Activated naive CD8-positive, alpha-beta T cell treated with anti-CD3 and anti-CD28 coated beads for 36 hours (primary cell): ENCODE measurements at places on chromosomes 3 and 15. TPM values are rescaled to one million over a fixed set of nuclear protein-coding genes. Genes with fewer than 3 reads are reported as not detected.
A peak's percentile ranks its signal among the peaks of the same experiment; 100 is the strongest.

The MYO5C gene
- 0.98 TPM for total RNA-seq

The AAGAB gene
- total RNA-seq = 51.0 TPM

The PLOD2 gene
- total RNA-seq = 1.3 TPM

The ATP13A4 gene
- 1.6 TPM for total RNA-seq

The EPHA6 gene
- total RNA-seq = not detected

The SEC61A1 gene
- 155 TPM for total RNA-seq

The SLC6A20 gene
- total RNA-seq = not detected

The ZNF662 gene
- total RNA-seq = 4.9 TPM

- DNase-seq = no peak
Measured at GRCh38 chr3:12946251-12946648, 104.9 kb upstream of the RPL32 start.

- DNase-seq = no peak
Measured at GRCh38 chr15:35768949-35769348, 223.0 kb upstream of the DPH6 start.

DNA sequence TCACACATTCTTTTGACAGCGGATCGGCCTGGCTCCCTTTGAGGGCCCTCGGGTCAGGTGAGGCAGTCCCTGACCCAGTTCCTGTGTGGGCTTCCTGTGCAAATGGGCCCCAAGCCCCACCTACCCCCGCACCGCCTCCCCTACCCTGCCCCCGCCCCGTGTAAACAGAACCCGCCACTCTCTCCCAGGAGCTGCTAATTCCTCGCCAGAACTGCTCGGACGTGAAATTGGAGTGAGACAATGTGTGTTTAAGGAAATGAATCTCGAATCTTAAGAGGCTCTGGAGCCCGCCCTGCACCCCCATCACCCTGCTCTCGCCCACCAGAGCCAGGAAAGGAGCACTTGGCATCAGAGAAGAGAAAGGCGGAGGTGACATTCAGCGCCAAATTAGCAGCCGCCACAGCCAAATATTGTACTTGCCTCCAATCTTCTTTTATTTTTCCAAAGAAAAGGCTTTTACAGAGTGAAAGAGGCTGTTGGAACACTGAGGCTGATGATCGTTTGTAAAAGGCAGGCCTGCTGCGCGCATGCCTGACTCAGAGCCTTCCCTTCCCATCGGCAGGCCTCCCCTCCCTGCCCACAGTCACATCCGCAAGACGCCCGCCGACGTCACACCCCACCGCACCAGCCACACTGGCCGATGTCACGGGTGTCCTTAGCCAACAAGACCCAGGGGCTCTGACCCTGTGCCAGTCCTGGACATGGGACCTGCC, 53.1 kb downstream of the CACNA2D2 start:
- peak; percentile 79 for DNase-seq

DNA sequence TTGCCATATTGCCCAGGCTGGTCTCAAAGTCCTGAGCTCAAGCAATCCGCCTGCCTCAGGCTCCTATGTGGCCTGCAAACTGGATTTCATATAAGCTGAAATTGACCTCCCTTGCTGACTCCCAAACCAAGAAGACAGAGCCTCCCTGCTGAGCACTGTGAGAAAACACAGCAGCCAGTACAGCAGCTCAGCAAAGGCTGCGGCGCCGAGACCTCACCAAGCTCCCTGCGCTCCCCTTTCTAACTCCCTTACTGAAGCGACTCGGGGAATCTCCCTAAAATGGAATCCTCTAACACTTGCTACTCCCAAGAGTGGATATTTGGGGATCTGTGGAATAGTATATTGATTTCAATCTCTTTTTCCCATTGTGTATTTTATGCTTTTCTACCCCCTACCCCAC, 34.6 kb downstream of the MUC20 start:
- no peak for DNase-seq

- no peak for DNase-seq
Measured at GRCh38 chr3:52099001-52099401, 42.6 kb upstream of the DUSP7 start.

- DNase-seq = no peak
Measured at GRCh38 chr15:76274821-76275220, 36.4 kb downstream of the ETFA start.

GRCh38 chr15:84671211-84671610, 13.2 kb upstream of the NMB start:
- DNase-seq = no peak

DNA sequence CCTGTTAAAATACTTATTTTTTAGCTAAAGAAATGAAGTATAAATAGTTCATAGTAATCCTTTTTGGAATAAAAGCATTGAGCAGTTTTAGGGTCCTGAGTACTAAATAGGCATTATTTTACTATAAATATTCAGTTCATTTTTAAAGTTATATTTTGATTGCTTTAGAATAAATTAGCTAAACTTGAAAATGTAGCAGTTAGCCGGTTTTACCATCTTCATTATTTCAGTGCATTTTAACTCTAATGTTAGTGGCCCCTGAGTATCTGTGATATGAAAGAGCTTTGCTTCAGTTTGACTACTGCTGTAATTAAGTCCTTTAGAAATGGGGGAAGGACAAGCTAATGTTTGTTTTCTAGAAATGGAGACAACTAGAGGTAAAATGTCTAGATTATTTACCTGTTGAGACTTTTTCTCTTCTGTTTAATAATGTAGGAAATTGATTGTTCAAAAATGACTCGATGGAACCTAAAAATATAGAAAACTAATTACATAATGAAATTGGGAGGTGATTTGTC, 3.6 kb downstream of the SMC4 start:
- DNase-seq = no peak

DNA sequence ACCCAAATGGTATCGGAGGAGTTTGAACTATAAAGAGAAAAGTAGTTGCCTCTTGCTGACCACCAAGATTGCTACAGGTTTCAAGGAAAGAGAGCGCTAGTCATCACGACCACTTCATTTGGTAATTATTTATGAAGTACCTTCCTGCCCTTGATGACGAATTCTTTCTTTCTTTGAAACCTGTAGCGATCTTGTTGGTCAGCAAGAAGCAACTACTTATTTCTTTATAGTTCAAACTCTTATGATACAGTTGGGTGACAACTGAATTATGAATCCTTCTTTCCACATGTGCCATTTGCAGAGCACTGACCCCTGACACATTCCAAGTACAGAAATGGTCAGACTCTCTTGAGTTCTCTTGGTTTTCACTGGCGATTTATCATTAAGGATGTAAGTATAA, 46.8 kb downstream of the THRB start:
- DNase-seq = no peak

DNA sequence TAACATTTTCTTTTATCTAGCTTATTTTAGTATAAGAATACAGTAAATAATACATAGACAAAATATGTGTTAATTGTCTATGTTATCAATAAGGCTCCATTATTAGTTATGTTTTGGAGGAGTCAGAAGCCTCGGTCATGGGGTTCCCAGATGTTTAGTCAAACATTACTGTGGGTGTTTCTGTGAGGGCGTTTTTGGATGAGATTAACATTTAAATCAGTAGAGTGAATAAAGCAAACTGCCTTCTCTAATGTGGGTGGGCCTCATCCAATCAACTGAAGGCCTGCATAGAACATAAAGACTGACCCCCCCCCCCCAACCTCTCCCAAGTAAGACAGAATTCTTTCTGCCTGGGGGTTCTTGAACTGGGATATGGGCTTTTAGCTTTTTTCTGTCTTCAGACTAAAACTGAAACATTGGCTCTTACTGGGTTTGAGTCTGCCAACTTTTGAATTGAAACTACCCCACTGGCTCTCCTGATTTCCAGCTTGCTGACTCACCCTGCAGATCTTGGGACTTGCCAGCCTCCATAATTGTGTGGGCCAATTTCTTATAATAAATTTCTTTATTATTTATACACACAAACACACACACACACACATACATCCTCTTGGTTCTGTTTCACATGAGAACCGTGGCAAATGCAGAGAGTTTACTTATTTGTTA, 192.0 kb downstream of the TPRG1 start:
- DNase-seq = no peak

DNA sequence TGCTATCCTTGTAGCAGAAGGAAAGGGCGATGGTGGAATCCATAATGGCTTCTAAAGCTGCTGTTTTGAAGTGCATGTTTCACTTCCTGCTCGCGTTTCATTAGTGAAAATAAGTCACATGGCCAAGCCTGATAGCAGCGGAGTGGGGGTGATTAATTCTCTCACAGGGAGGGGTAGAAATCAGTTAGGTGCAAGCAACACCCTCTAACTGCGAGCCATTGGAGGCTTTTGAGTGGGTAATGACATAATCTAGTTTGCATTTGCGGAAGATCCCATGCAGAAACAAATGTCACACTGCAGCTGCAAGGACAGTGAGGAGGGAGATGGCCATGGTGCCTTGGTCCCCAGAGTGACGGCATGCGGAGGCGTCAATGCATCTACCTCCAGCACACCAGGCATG, 41.1 kb downstream of the CACNA2D3 start:
- DNase-seq = no peak

GRCh38 chr3:184561061-184561912, at the start of gene EPHB3:
EPHB3 (plus strand) TSS chr3:184561785; CDS start chr3:184562236, 451 bp downstream.
- peak; percentile 93 for DNase-seq

GRCh38 chr15:42084465-42085235, 9.7 kb downstream of the PLA2G4D start:
- peak; percentile 40 for DNase-seq

GRCh38 chr3:89182056-89182455, 74.6 kb downstream of the EPHA3 start:
- no peak for DNase-seq

DNA sequence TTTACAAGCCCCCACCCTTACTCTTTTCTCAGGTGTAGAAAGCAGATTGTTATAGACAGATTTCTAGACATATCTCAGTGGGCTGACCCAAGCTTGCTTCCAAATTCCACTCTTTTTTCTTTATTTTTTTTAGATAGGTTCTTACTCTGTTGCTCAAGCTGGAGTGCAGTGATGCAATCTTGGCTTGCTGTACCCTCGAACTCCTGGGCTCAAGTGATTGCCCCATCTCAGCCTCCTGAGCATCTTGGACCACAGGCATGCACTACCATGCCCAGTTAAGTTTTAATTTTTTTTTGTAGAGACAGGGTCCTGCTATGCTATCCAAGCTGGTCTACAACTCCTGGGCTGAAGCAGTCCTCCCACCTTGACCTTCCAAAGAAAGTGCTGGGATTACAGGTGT, 53.5 kb upstream of the ADAMTS9 start:
- DNase-seq = no peak

- DNase-seq = no peak
Measured at GRCh38 chr3:23103764-23104163, 99.4 kb upstream of the UBE2E2 start.

DNA sequence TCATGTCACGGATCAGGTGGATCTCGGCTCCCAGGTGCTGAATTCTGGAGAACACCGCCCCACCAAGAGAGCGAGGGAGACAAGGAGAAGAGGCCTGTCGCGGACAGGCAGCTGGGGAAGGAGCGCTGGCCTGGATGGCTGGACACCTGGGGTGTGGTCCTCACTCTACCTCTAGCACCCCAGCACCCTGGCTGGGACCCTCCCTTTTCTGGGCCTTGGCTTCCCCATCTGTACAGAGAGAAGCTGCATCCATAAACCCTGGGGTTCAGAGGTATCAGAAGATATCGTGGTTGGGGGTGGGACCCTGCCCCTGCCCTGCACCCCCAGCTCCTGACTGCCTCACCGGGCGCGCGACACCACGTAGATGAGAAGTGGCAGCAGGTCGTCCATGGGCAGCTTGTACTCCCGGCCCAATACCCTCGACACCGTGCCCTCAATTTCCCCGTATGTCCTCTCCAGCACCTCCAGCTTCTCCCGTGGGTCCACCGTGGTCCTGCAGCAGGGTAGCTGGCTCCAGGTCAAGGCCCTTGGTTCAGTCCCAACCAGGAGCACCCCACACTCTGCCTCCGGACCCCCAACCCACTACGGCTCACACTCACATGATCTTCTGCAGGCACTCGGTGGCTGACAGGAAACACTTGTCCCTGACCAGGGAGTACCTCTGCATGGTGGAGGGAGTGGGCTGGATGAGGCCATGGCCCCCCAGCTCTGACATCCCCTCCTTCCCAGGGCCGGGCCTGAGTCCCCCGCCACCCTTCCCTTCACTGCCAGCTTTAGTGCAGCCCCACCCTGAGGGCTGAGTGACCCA, 21.7 kb downstream of the ALS2CL start:
- no peak for DNase-seq

GRCh38 chr3:6249679-6250078, 611.2 kb upstream of the GRM7 start:
- no peak for DNase-seq

DNA sequence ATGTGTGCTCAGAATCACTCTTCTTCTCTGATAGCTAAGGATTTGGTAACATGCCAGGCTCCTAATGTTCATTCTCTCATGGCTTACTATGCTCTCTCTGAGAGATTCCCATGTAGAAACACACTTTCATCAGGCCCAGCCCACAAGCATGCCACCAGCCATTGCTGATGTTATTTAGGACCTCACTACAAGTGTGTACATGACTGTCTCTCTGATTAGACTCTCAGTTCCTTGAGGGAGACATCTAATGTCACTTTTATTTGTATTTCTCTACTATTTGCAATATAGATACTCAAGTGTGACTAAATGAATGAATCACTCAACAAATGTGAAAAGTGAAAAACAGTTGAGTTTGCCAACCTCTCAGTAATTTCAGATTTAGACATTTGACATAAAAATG, 84.3 kb upstream of the ARL6 start:
- no peak for DNase-seq

- DNase-seq = no peak
Measured at GRCh38 chr3:141525814-141526213, 39.0 kb downstream of the RASA2 start.
